ENCODE measurements at places on chromosomes 16 and 17.

DNA sequence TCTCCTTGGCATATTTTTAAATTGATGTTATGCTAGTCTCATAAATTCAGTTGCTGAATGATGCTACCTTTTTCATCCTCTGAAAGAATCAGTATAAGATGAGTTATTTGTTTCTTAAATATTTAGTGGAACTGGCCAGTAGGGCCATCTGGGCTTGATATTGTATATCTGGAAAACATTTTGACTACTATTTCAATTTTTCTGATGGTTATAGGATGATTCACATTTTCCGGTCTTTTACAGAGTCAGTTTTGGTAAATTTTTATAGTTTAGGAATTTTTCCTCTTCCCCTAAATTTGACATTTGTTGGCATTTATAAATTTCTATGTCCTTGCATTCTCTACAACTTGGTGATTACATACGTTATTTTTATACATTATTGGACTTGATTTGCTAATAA lies 296.3 kb upstream of the AXIN2 start:
- DNase-seq = no peak

- DNase-seq = no peak
These were observed 2.9 kb downstream of the RNF213 start for GRCh38 chr17:80263253-80264204.

DNA sequence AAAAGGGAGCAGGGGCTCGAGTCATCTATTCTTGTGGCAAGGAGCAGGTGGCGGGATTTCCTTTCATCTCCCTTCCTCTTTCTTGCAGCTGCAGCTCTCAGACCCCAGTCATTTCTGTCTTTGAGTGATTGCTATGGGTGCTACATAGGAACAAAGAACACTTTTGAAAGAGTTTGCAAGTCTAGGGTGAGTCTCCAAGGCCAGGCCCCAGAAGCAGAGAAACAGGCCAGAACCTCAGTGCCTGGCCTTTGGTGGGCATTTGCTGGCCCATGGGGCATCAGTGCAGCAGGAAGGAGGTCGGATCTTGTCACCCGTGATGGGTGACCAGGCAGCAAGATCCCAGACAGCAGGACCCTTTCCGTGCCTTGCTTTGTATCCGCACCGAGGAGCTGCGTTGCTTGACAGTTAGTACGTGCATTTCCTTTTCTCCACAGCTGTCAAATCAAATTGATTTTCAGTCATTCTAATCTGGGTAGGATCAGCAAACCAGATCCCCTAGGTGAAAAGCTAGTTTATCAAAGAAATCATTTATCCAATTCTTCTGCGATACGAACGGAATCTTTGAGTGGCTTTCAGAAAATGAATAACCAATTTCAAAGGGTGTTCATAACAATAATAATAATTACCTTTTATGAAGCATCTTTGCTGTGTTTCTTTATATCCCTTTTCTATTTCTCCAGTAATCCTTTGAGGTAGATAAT lies 244.6 kb upstream of the MAF start:
- DNase-seq = no peak

GRCh38 chr16:27123795-27124409 lies 57.2 kb downstream of the C16orf82 start:
- no peak for DNase-seq

DNA sequence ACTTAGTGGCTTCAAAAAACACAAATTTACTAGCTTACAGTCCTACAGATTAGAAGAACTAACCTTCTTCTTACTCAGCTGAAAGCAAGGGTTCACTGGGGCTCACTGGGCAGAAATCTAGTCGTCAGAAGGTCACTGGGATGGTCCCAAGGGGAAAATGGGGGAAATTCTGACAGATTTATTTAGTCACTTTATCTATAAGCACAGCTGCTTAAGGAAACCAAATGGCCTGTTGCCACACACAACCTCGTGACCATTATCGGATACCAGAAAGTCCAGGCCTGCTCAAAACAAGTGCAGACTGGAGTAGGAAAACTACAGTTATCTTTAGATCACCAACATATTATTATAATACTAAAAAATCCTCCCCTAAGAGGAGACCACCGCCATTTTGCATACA lies 374.6 kb upstream of the ASIC2 start:
- no peak for DNase-seq

GRCh38 chr16:27235055-27235937 lies 32.0 kb downstream of the KDM8 start:
- peak; percentile 30 for DNase-seq

- DNase-seq = no peak
These were observed 65.4 kb downstream of the RBFOX3 start for GRCh38 chr17:79545251-79546005.

GRCh38 chr17:77609553-77610517 lies 348.7 kb upstream of the TNRC6C start:
- DNase-seq = no peak

- DNase-seq = no peak
These were observed 200.4 kb upstream of the N4BP1 start for GRCh38 chr16:48810436-48810802.

- DNase-seq = no peak
These were observed 41.4 kb downstream of the MIS12 start for GRCh38 chr17:5527601-5528250.

DNA sequence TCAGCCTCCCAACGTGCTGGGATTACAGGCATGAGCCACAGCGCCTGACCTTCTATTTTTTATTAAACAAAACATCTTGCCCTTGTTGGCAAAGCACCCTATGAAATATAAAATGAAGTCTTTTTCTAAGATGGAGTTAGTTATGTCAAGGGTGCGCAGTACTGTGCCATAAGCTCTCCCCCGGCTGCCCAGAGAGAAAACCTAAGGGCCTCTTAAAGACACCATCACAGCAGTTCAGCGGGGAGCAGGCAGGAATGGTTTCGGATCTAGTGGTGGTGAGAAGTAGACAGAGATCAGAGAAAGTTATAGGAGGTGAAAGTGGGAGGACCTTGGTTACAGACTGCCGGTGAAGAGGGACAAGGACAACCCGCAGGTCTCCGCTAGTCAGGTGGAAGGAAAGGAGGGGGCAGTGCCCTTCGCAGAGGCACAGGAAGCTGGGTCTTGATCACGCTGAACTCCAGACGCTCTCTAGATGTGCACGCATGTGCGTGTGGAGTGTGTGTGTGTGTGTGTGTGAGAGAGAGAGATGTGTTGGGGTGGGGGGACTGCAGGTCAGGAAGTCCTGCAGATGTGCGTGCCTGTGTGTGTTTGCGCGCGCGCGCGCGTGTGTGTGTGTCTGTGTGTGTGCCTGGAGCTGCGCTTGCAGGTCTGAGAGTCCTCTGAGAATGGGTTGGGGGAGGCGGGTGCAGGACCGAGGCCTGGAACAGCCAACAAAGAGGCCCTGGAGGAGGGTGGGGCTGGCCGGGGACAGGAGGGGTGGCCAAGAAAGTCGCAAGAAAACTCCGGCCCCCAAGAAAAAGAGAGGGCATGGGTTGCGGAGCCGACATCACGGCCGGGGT lies 748 bp upstream of the CMTM3 start:
- DNase-seq = peak; percentile 70

GRCh38 chr17:73286863-73287296 lies 24.9 kb downstream of the CDC42EP4 start:
- no peak for DNase-seq

- DNase-seq = no peak
These were observed 735 bp downstream of the PSMD11 start for GRCh38 chr17:32445074-32445415.

DNA sequence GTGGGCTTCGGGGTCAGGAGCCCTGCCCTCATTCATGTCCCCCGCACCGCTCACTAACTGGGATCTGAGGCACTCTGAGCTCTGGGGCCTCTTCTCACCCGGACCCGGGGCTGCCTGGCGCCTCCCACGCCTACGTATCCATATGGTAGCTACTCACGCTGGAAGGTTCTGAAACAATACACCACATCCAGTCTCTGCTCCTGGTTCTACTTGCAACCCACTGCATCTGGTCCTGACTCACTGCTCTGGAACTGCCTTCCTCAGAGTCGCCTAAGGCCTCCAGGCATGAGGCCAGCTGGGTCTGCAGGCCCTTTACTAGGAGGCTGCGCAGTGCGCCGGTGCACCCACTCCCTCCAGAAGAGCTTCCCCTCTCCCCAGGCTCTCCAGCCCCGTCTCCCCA lies 18.1 kb downstream of the USP36 start:
- no peak for DNase-seq

DNA sequence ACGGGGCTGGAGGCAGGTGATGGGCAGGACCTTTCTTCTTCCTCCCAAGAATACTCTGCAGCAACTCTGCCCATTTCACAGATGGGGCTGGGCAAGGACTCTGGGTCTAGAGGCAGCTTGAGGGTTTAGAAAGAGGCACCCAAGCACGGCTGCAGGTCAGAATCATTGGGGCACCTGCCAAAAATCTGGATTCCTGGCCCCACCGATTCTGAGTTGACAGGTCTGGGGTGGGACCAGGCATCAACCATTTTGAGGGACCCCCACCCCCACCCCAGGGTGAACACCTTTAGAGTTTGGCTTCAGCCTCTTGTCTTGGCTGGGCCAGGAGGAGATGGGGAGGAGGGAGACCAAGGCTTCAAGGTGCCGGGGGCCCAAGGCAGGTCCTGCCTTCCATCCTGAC lies 5.3 kb downstream of the SPPL2C start:
- DNase-seq = no peak

DNA sequence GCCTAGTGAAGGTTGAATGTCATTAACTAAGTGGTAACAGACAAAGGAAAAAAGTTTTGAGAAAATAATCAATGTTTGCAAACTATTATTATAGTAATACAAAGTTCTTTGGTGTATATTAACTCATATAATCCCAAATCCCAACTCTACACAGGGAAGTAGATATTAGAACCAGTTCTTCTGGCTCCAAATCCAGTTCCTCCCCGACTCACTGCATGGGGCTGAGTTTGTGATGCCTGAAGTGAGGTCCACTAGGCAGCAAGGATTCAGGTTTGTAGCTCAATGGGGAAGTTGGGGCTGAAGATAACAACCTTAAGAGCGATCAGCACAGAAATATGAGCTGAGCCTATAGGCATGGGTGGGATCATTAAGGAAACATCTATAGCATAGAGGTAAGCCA lies 5.6 kb upstream of the SYNRG start:
- no peak for DNase-seq

- DNase-seq = no peak
These were observed 60.3 kb downstream of the IL21R start for GRCh38 chr16:27462200-27462845.

DNA sequence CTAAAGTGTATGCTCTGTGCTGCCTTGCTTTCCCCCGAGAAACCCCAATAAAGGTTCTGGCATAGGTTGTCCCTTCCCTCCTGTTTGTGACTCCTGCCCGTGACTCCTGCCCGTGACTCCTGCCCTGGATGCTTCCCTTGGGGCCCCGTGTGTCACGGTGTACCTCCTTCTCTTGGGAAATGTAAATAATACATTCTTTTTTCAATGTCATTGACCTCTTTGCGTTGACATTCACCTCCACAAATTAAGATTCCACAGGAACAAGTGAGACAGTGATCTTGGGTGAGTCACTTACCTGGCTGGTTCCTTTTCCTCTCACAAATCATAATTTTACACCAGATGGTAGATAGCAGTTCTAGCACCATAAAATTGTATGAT lies 632 bp downstream of the CCL15 start:
- DNase-seq = no peak

- no peak for DNase-seq
These were observed 23.7 kb downstream of the IST1 start for GRCh38 chr16:71919035-71919434.

- no peak for DNase-seq
These were observed 2.4 kb downstream of the CRAMP1 start for GRCh38 chr16:1614456-1615102.

DNA sequence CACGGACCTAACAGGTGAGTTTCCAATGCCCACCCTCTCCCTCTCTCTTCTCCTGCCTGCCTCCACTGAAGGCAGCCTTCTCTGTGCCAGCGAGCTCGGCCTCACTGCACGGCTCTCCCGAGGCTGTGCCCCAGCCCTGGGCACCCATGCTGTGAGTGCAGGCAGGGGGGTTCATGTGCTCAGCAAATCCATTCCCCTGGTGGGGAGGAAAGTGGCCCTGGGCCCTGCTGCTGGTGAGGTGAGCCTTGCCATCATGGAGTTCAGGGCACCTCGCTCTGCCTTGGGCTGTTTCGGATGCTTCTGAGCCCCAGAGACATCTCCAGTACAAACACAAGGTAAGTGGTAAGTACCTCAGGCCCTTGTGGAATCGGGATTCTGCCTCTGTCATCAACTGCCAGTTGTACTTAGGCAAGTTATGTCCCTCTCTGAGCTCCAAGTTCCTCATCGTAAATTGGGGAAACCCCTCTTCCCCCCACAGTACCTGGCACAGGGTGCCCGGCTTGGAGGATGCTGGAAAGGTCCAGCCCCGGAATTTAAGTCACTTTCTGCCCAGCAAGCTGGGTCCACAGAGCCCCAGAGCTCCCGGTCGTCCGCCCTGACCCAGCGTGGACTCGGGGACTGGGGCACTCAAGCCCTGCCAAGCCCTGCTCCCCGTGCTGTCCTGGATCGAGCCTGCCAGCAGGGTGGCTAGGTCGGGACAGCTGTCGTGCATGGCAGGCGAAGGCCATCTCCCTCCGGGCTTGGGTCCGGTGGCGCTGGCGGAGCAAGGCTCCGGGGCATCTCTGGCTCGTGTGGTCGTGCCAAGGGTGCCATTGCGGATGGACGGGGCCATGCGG lies 684 bp upstream of the NUDT16L1 start:
- DNase-seq = no peak

GRCh38 chr17:78120971-78121800 lies 7.4 kb downstream of the TMC6 start:
- no peak for DNase-seq

DNA sequence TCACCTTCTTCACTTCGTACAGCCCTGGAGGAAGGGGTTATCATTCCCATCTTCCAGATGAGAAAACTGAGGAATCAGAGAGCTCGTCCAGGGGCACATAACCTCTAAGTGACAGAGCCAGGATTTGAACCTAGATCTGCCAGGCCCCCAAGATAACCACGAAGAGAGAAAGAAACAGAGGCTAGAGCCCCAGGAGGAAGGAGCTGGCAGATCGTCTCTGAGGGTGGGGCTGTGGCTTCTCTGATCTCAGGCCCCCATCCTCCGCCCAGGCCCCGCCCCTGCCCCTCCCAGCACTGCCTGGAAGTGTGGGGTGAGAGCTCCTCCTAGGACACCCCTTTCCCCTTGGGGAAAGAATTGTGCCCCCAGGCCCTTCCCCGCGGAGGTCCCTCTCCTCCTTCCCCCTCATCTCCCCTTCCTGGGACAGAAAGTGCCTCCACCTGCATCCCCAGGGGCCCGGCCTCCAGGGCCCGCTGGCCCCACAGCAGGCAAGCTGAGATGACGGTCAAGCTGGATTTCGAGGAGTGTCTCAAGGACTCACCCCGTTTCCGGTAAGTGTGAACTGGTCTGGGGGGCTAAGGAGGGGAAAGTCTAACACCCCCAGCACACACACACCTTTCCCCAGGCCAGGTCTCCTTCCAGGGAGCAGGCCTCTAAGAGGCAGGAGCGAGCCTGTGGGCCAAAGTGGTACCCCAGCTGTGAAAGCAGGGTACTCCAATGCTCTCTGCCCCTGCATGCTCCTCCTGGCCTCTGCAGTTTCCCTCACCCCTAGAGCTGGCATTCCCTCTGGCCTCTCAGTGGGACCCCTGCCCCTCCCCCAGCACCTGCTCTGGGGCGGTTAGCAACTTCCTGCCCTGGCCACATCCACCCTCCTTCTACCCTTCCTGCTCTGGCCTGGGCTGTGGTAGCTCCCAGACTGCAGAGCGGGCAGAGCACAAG lies at the start of gene ACAP1:
ACAP1 (plus strand) TSS at position 290 of the 936 bp plus-strand sequence; CDS start at position 496, 206 bp downstream.
- no peak for DNase-seq

Data from SW 1271 (cell line).